T1000 (cell line): ENCODE measurements at places on chromosomes 12 and 14.

GRCh38 chr12:26196421-26196716, 996 bp downstream of the SSPN start:
- DNase-seq: no peak

DNA sequence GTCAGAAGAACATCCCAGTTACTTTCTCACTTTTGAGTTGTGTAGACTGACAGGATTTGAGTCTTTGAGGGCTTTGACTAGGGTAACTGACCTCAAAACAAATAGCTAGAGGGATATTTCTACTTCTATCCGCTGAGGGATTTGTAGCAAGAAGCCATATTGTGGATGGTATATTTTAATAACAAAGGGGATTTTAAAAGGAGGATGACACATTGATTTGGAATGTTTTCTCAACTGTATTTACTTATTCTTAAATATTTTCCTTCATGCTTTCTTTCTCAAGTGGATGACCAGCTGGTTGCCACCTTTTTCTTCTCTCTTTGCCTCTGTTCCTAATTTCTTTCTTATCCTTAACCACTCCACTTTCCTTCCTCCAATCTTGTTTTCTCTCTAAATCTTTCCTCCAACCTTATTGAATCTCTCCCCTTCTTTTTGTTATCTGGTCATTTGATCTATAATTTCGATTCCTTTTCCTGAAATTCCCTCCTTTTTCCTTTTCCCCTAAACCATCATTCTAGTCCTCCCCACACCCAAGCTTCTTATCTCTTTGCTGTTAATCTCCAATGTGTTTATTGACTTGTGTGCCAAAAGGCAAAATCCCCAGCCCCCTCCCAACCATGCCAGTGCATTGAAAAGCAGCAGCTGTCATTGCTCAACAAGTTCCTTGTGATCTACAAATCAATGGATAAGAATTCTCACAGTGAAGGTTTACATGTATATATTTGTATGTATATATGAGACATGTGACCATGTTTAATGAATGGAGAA, 411.6 kb downstream of the RAD51B start:
- DNase-seq: no peak

GRCh38 chr12:113005762-113006161, 27.4 kb downstream of the OAS2 start:
- no peak for DNase-seq

DNA sequence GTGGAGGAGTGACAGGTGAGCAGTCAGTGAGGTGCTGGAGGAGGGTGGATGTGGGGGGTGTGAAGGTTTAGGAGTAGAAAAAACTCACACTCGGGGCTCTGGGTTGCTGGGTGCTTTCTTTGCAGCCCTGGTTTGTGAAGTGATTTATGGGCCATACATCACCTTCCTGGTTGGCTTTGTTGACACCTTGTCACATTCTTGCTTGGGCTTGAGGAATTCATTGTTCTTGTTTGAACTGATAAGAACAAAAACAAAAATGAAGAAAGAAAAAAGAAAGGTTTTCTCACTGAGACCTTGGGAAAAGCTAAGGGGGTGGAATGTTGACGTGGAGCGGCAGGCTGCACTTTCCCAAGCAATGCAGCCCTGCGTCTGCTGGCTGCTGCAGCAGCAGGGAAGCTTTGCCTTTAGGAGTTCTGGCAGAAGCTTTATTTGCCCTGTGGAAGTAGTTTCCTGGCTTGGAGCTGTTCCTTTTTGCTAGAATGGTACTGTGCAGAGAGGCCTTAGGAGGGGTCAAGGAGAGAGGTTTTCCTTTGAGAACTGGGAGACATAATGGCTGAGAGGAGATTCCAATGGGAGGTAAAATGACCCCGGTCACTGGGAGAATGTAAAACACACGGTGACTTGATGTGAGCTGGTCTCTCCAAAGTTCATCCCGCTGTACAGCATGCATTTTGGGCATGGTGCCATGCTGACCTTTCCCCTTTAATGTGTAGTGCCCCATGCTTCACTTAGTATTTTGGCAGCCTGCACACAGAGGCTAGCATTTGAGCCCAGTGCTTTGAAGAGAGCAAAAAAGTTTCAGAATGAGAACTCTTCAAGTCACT, 52.8 kb downstream of the HMGA2 start:
- DNase-seq: no peak

- peak; percentile 16 for DNase-seq
These were observed 150.2 kb upstream of the CLEC14A start for GRCh38 chr14:38405851-38406635.

GRCh38 chr14:53952533-53952932, 4.1 kb downstream of the BMP4 start:
- DNase-seq: no peak

DNA sequence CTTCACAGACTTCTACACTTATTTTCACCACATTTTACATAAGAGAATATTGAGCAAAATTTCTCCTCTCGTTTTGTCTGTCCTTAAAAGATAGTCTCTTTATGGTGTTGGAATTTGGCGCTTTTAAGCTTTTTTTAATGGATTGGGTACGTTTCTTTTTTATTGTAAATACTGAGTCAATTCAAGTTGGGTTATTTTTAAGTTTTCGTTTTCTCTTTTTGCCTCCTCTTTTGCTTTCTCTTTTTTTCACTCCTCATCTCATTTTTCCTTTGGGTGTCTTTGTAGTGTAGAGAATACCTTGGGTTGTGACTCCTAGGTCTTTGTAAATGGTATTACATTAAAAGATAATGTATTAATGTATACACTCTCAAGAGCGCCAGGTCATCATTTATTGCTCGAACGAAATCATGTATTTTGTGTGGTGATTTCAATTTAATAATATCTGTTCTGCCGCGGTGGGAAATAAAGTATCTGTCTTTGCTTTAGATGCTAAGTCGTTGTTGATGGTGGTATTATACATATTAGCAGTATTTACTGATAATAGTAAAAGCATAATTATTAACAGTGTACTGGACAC, 845 bp downstream of the TMX1 start:
- DNase-seq: no peak

DNA sequence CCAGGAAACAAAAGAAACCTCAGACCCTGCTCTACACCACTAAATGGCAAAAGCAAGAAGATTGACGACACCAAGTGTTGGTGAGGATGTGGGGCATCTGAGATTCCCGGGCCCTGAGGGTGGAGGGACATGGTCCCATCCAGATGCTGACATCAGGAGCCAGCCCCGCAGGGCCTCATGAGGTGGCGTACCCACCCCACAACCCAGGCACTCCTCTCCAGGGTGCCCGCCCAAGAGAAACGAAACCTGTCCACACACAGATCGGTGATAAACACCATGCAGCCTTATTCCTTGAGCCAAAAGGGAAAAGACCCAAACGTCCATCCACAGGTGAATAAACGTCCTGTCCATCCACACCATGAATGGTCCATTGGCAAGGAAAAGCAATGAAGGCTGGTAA, 54.8 kb upstream of the C14orf180 start:
- DNase-seq: no peak

DNA sequence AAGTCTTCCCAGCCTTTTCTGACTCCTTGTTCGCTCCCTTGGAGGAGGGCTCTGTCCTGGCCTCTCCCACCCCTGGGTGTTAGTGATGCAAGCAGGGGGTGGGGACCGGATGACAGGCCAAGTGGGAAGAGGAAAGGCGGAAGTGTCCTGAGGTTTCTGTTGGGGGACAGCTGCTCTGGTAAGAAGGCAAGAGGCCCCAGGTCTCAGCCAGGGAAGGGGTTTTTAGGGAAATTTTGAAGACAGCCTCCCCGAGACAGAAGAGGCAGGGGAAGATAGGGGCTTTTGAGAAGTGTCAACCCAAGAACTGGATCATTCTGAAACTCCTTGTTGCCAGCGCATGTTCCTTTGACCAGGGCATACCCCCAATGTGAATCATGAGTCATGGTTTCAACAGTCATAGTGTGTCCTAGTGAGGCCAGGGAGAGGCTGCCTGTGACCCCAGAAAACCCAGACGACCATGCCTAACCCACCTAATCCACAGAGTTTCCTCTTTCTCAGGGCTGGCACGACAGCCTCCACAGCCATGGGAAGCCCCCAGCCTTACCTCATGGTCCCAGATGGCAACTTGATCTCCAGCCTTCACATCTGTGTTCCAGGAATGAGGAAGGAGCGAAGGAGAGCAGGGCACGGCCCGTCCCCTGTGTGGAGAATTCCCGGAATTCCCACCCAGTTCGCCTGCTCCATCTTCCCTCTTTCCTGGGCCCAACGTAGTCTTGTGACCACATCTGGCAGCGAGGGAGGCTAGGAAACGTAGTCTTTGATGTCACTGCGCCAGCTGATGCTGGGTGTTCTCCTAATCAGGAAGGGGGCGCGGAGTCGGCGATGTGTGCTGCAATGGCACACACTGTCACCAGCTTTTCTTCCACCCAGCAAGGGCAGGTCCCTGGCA, 4.9 kb upstream of the GPR132 start:
- no peak for DNase-seq

- no peak for DNase-seq
These were observed 10.2 kb upstream of the MEG3 start for GRCh38 chr14:100815478-100816285.
